ENCODE measurements at places on chromosomes 13 and 19.

- no peak for DNase-seq
These were observed 328.6 kb downstream of the SUCLA2 start for GRCh38 chr13:47672245-47673008.

GRCh38 chr13:110699148-110700145, 6.5 kb downstream of the CARS2 start:
- no peak for DNase-seq

- DNase-seq, result no peak
These were observed 701.3 kb upstream of the KLHL1 start for GRCh38 chr13:70809588-70809987.

DNA sequence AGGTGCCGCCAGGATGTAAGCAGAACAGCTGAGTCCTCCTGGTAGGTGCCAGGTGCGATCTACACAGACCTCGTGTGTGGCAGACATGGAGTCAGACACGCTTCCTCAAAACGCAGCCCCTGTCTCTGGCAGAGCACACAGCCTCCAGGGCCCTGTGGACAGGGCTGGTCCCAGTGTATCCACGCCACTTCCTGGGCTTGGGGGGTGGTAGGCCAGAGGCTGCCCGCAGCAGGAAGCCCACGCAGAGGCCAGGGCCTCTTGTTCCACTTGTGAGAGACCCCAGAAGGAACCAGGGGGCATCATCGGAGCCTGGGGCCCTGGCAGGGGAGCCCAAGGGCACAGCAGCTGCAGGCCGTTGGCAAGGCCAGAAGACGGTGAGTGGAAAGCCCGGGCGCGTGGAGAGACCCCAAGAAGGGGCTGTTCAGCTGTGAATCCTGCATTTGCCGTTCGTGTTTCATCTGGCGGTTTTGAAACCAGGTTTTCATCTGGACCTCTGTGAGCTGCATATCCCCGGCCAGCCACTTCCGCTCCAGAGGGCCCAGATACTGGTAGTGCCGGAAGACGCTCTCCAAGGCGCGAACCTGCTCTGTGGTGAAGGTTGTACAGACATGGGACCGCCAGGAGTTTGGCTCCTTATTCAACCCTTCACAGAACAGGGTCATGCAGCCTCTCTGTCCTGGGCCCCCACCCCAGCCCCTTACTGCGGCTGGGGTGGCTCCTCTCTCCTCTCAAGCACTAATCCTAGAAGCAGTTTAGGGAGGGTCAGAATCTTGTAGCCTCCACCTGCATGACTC, 25.1 kb upstream of the SLITRK1 start:
- no peak for DNase-seq

- no peak for DNase-seq
These were observed 5.0 kb downstream of the LYL1 start for GRCh38 chr19:13097463-13098258.

DNA sequence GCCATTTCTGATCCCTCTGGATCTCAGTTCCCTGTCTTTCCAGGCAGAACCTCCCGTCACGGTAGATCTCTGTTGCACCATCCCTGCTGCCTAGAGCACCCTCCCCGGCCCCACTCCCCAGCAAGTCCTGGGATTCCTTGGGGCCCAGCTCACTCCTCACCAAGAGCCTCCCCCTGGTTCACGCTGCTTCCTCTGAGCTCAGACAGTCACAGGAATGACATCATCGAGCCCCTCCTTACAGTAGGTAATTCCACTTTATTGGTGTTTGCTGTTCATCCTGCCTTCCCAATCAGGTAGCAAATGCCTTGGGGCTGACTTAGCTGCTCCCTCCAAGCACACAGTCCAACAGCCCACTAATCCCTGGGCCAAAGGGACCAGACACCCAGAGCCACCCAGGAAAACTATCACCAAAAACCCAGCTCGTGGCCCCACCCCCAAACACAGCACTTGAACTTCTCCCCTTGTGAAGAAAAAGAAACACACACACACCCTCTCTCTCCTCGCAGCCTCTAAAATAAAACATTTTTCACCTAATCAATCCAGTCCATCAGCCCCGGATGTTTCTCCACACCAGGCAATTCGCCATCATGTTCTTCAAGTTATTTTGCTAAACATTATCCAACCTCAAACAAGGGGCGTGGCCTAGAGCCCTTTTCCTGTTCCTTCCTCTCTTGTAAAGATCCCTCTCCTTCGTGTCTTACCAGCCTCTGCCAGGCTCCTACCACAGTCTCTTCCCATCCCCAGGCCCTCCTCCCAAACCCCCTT, 2.5 kb downstream of the NAPA start:
- DNase-seq, result no peak

DNA sequence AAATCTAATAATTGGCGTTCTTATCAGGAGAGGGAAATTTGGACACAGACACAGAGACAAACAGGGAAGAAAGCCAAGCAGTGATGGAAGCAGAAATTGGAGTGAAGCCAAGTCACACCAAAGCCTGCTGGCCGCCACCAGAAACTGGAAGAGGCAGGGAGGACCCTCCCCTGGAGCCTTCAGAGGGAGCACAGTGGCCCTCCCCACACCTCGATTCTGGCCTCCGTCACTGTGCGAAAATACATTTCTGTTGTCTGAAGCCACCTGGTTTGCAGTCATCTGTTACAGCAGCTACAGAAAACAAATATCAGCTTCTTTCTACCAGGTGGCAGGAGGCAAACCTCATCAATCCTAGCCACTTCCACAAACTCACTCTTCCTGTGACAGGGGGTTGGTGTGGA, 8.3 kb upstream of the TLE6 start:
- no peak for DNase-seq

GRCh38 chr19:49441210-49441959, at the start of gene SLC17A7:
TSS of gene SLC17A7 (minus strand) at chr19:49441527. CDS start at chr19:49441379, 148 bp downstream.
- no peak for DNase-seq

- DNase-seq, result no peak
These were observed 38.9 kb downstream of the TMED1 start for GRCh38 chr19:10797078-10797477.

- no peak for DNase-seq
These were observed 5.0 kb upstream of the ISYNA1 start for GRCh38 chr19:18442941-18443340.

GRCh38 chr13:21929400-21929799, 258.5 kb downstream of the FGF9 start:
- DNase-seq, result no peak

- DNase-seq, result no peak
These were observed 22.3 kb downstream of the SLC7A1 start for GRCh38 chr13:29573190-29573589.

DNA sequence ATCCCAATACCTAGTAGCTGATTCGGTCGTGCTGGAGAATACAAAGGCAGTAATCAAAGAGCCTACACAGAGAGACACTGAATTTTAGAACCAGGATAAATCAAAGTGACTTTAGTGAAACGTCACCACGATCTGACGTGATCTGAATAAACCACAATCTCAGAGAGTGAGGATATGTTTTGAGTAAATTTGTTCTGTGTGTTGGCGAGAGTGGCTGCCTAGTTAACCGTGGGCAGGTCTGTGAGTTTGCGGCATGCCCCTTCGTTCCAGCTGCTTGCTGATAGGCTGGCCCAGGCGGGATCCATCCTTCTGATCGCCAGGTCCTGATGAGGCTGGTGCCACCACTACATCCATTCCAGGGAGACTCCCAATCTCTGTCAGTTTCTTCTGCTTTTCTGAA, 40.4 kb downstream of the LRCH1 start:
- DNase-seq, result no peak

DNA sequence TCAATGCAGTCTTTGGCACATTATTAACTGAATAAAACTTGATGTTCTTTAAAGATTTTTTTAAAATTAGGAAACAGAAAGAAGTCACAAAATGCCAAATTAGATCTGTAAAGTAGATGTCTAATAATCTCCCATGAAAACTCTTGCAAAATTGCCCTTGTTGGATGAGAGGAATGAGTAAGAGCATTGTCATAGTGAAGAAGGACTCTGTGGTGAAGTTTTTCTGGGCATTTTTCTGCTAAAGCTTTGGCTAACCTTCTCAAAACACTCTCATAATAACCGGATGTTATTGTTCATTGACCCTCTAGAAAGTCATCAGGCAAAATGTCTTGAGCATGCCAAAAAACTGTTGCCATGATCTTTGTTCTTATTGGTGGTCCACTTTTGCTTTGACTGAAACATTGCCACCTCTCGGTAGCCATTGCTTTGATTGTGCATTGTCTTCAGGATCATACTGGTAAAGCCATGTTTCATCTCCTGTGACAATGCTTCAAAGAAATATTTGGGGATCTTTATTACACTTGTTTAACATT, 549.3 kb downstream of the LIG4 start:
- no peak for DNase-seq

- DNase-seq, result no peak
These were observed 23.1 kb downstream of the SLC6A16 start for GRCh38 chr19:49301866-49302252.

- DNase-seq, result no peak
These were observed 2.3 kb upstream of the LYPD3 start for GRCh38 chr19:43467730-43468129.

DNA sequence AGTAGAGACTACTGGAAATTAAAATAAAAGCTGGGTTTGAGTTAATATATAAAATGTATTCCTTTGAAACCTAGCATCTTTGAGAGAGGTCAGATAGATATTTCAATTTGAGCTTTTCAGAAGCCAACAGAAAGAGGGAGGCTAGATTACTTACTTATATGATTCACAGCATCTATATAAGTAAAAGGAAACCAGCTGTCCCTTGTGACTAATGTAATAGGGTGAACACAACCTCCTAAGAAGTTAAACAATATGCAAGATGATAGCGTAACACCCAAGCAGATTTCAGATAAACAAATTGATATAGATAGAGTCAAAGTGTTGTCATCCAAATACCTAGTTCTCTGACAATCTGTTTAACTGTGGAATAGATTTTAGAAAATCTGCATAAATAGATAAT, 393.5 kb upstream of the GPC6 start:
- no peak for DNase-seq

DNA sequence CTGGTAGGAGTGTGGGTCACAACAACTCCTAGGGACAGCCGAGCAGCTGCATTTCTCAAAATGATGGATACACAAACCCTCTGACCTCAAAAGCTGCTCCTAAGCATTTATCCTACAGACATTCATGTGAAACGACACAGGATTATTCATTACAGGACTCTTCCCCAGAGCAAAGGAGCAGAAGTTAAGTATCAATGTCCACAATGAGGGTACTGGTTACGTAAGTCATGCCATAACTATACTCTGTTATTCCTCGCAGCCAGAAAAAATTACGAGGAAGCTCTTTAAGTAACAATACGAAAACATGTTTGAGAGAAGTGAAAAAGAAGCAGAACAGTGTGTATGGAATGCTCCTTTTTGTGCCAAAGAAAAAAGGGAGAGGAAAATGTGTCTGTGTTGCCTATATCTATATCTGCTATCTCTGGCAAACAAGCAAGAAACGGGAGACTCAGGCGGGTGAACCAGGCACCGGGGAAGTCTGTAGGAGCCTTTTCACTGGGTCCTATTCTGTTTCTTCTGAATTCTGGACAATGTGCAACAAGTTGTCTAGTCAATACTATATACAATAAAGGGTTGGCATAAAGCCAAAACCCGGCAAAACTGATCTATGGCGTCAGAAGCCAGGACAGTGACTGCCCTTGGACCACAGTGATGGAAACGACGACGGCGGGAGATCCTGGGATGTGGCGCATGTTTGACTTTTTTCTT, 1.3 kb downstream of the ISOC2 start:
- no peak for DNase-seq

GRCh38 chr19:51368366-51369282, at the start of gene CLDND2:
TSS of gene CLDND2 (minus strand) at chr19:51369003. CDS start at chr19:51368577, 426 bp downstream.
- DNase-seq, result no peak

DNA sequence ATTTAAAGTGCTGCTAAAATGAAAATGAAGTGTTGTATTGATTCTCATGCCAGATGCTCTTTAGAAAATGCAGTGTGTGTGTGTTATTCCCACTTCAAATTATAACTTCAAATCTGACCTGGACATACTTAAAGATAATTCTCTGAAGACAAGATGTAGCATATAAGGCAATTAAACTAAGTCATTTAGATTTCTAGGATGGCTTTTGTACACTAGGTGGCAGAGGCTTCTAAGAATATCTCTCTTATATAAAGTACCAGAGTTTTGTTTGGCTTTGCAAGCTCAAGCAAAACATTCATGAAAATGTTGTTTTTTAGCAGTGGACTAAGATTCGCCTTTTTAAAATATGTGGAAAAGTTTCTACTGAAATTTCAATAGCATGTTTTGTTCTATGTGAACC, 407.2 kb downstream of the GPC5 start:
- no peak for DNase-seq

DNA sequence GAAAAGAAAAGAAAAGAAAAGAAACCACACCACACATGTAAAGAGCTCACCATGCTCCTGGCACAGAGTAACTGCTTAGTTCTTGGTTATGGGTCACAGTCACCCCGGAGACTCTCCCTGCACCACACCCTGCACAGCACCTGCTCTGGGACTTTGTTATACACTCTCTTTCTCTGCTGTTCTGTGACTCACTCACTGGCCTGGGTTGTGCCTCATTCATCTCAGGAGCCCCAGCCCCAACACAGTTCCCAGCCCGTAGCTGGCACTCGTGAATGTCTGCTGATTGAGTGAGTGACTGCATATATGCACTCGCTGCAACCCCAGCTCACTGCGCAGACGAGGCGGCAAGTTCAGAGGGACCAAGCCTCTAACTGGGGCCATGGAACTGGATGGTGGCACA, 22.9 kb upstream of the ZNF507 start:
- DNase-seq, result no peak

DNA sequence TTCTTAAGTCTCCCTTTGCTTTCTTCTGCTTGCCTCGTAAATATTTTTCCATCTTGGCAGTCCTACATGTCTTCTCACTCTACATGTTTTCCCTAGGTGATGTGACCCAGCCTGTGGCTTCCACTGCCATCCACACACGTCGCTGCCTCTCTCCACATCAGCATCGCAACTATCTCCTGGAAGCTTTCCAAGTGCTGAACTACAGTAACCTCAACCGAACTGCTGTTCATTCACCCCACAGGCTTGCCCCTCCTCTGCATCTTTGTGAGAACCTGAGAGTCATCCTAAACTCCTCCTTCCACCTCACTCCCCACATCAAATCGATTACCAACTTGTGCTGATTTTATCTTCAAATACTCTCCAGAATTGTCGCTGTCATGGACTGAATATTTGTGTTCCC, 41.2 kb upstream of the USPL1 start:
- DNase-seq, result no peak

GRCh38 chr13:77832339-77833100, 86.1 kb downstream of the EDNRB start:
- DNase-seq, result no peak

DNA sequence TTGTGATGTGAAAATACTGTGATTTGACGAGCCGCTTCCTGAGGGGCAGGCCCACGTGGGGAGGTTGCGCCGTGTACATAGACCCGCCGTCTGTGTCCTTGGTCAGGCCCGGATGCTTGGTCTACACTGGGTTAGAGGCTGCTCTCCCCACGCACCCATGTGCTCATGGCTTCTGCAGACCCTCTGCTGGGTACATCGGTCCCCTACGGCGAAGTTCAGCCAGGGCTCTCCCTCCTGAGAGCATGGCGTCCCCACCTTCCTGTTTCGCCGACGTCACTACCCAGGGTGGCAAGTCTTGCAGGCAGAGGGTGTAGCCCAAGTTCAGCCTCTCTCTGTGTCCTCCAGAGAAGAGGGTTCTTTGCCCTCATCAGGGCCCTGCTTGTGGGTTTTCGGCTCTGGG, 11.0 kb downstream of the COMP start:
- no peak for DNase-seq
